ENCODE measurements at places on chromosomes 1 and 21.

DNA sequence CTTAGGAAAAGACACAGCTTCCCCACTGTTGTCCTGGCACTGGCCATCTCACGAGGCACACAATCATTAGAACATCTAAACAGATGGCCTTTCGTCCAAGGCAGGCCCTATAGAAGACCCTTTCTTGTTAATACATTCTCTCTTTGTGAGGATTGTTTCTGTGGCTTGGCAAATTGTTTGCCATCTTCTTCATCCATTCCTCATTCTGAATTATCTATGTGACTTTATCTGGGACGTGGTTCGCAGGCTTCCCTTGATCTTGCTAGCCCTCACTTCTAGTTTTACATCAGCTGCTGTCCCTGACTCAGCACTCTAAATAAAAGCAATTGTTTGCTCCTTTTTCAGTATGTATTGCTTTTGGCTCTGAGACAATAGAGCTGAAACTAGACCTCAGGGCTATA lies 101.1 kb upstream of the ZC3H11B start:
- DNase-seq, result no peak

- DNase-seq, result no peak
Observed at GRCh38 chr1:42743317-42744147, 3.5 kb upstream of the CLDN19 start.

- DNase-seq, result no peak
Observed at GRCh38 chr21:43719748-43720538, 1.0 kb downstream of the PDXK start.

- no peak for DNase-seq
Observed at GRCh38 chr1:30304080-30304479, 419.3 kb downstream of the MATN1 start.

DNA sequence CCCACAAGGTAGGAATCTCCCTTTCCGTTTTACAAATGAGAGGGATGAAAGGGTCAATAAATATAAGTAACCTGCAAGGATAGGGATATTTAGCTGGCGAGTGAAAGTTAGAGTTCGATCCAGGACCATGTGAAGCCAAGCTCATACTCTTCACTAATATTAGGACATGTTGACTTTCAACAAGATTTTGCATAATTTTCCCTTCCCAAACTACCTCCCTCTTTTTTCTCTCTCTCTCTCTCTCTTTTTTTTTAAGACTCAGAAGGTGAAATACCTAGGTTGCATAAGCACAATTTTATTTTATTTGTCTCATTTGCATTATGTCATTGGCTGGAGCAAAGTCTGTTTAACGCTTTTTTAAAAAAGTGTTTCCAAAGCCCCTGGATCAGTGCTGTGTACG lies 8.1 kb upstream of the MT1HL1 start:
- no peak for DNase-seq

- DNase-seq, result no peak
Observed at GRCh38 chr21:32437729-32438128, 25.2 kb downstream of the EVA1C start.

GRCh38 chr1:87242445-87243185 lies 86.1 kb upstream of the LMO4 start:
- DNase-seq, result no peak
